ENCODE measurements at places on chromosomes 12 and 14.

DNA sequence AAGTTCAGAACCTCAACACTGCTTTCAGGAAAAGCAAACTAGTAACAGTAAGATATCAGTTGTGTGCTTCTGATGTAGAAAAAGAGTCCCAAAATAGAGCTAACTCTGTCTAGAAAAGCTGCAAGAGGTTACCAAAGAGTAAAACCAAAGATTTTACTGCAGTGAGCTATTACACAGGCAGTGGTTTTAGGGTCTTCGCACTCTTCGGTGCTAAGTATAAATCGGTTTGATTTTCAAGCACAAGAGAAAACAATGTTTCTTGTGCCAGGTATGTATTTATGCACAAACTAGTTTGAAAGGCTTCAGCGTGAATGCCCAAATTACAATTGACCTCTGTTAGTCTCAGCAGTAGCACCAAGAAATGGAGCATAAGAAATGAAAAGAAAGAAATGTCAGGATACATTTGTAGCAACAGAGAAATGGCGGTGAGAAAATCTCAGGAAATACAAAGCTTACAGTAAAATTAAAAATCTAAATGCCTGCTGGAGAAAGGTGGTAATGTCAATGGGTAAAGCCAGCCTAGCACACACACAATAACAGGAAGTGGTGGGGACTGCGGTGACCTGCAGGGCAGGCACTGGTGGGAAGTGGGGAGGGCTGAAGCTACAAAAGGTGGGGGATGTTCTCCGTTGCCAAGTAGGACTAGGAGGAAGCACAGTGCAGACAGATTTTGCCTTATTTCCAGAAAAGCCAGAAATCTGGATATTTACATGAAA, 18.0 kb upstream of the DYRK2 start:
- DNase-seq: peak; percentile 60

DNA sequence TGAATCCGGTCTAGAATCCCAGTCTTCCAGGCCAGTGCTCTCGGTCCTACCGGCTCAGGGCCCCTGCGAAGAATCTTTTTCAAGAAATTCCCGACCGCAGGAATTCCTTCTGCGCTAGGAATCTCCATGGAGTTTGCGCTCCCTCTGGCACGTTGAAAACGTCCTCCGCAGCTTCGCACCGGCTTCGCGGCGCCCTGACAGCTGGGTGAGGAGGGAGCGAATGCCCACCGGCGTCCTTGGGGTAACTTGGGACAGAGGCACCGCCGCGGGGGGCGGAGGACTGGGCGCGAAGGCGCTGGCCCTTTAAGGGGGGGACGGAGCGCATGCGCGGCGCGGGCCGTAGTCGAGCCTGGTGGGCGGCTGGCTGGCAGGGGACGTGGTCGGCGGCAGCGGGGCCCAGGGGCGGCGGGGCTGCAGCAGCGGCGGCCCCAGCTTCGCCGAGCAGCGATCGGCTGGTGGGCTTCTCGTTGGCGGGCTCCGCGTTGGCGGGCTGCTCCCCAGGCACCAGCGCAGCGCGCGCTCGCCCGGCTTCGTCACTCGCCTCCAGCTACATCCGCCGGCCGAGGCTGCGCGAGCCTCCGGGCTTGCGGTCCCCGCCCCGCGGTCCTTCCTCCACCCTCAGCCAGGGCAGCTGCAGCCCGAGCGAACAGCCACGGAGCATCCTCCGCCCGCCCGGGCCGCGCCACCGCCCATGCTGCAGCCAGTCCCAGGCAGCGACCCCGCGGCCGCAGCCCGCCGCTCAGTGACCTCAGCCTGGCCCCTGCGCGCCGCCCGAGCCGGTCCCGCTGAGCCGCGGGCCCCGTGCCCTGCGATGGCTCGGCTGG, at the start of gene VASH1:
VASH1 (plus strand) TSS at position 333 of the 824 bp plus-strand sequence. CDS start 1,354 bp downstream, outside the sequence.
- DNase-seq: peak; percentile 25

DNA sequence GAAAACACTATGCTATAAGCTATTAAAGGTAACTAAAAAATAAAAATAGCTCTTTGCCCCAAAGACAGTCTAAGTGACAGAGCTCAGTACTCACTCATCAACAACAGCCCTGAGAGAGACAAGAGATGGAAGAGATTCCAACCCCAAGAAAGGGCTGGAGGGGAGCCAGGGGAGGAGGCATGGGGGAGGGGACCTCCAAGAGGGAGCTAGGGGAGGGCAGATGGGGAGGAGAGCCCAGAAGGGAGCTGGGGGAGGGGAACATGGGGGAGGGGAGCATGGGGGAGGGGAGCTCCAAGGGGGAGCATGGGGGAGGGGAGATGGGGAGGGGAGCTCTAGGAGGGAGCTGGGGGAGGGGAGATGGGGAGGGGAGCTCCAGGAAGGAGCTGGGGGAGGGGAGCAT, 7.7 kb downstream of the SSH1 start:
- DNase-seq: no peak

- DNase-seq: no peak
Observed at GRCh38 chr12:92412856-92413255, 267.2 kb upstream of the BTG1 start.

DNA sequence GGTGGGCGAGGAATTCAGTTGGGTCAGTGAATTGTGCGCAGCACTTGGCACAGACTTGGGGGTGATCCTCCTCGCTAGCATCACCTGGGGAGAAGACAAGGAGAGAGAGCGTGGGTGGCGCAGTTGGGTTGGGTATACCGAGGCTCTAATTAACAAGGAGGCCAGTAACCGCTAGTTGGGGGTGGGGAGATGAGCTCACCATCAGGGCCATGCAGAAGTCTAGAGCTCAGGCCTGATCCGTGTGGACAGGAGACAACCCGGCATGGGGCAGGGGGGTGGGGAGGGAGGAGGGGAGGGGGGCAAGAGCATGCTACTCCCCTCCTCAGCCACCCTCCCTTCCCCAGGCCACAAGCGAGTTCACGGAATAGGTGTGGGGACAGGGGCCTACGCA, 580 bp downstream of the SALL2 start:
- DNase-seq: no peak

DNA sequence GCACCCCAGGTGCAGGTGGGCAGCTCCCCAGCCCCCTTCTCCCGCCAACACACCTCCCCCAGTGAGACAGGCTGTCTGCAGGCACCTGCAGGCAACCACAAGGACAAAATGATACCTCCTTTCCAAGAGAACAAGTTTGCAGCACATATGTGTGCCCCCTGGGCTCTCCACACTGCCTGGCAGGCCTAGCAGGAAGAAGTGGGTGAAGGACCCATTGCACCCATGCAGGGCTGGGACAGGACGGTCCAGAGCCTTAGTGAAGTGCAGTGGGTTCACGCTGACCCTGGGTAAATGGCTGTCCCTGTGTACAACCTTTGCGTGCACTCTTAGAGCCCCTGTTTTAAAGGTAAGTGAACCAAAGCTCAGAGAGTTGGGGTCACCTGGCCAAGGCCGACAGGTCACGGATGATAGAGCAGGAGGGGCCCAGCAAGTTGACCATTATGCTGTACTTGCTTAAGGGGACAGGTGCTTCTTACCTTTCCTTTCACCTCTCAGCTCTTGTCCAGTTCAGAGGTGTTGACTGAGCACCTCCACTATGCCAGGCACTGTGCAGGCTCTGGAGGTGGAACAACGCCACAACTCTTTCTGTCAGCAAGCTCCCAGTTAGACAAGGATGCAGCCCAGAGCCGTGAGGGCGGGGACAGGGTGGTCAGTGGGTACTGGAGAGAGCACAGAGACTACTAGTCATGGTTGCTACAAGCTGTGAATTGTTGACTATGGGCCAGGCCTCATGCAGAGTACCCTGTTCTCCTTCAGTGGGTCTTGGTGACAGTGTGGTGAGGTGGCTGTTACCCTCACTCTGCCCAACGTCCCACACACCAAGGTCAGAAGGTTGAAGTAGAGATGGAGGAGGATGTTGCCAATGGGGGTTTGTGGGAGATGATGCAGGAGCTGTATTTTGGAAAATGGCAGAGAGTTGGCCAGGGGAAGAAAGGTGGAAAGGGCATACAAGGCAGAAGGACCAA, 125.9 kb downstream of the PAPOLA start:
- DNase-seq: no peak

DNA sequence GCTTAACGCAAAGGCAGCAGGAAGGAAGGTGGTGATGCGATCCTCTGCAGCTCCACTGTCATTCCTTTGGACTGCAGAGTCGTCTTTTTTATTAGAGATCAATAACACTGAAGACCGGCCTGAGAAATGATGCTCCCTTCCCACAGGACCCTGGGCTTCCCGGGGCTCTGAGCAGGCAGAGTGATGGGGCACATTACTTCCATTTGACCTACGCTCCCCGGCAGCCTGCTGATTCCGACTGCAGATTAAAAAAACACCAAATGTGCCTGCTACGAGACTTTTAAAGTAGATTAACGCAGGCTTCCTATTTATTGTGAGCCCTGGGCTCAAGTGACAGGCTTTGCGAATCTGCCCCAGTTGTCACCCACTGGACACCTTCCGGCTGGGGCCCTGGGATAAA, 37.5 kb downstream of the KCNA1 start:
- DNase-seq: no peak

Data from stimulated activated CD8-positive, alpha-beta memory T cell treated with anti-CD3 and anti-CD28 coated beads, Interleukin-7, amount 100 ng/mL, for 24 hours (primary cell).